GM23248 (cell line): ENCODE measurements at places on chromosomes 12 and 14. TPM values are rescaled to one million over a fixed set of nuclear protein-coding genes. Genes with fewer than 3 reads are reported as not detected.

DNA sequence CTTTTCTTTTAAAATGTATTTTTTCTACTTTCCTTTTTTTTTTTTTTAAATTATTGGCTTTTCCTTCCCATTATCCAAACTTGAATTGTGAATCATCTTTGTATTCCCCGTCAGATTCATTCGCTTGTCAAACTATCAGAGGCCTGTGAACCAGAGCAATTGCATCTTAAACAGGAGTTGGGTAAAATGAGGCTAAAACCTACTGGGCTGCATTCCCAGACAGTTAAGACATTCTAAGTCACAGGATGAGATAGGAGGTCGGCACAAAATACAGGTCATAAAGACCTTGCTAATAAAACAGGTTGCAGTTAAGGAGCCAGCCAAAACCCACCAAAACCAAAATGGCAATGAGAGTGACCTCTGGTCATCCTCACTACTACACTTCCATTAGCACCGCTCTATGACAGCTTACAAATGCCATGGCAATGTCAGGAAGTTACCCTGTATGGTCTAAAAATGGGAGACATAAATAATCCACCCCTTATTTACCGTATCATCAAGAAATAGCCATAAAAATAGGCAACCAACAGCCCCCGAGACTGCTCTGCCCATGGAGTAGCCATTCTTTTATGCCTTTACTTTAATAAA is 19.9 kb downstream of the FUT8 start:
- DNase-seq, result no peak

- no peak for DNase-seq
Measured at GRCh38 chr12:788288-788687, 35.9 kb downstream of the WNK1 start.

DNA sequence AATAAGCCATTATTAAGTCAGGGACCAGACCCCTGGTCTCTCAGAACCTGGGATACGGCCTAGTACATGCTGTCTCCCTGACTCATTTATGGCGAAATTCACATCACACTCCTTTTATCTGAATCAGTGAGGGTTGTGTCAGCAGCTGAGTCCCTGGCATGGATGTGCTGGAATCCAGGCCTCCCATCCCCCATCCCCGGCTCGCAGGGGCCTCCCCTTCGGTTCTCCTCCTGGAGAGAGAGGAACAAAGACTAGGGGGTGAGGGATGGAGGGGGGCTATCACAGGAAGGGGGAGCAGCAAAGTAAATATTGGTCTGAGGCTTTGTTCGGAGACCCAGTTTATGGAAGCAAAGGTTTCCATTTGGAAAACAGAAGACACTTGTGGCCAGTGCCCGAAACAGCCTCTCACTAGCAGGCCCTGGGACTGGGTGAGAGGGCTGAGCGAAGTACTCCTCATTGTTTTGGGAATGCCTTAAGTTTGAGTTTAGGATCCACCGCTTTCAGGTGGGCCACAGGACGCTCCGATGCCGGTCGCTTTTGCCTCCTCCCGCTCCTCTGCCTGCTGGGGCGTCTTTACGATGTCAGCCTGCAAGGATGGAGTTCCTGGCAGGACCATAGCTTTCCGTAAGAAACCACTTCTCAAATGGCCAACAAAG is 145.0 kb downstream of the PRKCH start:
- DNase-seq, result peak; percentile 96

ACOT6 gene
- not detected in 2 replicates for polyA plus RNA-seq

KRT72 gene
- polyA plus RNA-seq, result not detected in 2 replicates

WASHC4 gene
- polyA plus RNA-seq, result 50.3 and 53.5 TPM in 2 replicates

C12orf60 gene
- polyA plus RNA-seq, result 0.86 and 1.2 TPM in 2 replicates
